Stimulated activated memory B cell treated with anti-CD40 and anti-IgM and Interleukin-4, amounts not matched to agents 10 μg/mL and 1 μg/mL and 100 μg/mL, for 72 hours (primary cell): ENCODE measurements at places on chromosomes 13 and 19.

DNA sequence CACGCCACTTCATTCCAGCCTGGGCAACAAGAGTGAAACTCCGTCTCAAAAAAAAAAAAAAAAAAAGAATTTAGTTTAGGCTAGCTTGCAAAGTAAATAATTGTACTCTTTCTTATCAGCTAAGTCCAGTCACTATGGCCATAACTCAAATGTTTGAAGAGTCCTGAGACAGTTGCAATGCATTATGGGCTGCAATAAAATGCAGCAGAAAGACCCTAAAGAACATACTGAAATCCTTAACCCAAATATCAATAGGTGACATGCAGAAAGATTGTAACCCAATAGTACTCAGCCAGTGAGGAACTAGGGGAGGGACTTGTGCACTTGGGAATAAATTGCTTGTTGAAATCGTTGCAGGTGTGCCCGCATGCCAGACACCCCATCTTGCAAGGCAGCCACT, 20.9 kb upstream of the FFAR2 start:
- ATAC-seq, result no peak

GRCh38 chr13:66273011-66273410, 957.1 kb downstream of the PCDH9 start:
- ATAC-seq, result no peak

- ATAC-seq, result no peak
These were observed 88.9 kb upstream of the RNF113B start for GRCh38 chr13:98265692-98266551.

- no peak for ATAC-seq
These were observed 35.5 kb downstream of the TMED1 start for GRCh38 chr19:10800488-10800887.

- no peak for ATAC-seq
These were observed 48.6 kb downstream of the PEPD start for GRCh38 chr19:33472691-33473652.

- no peak for ATAC-seq
These were observed 49.4 kb downstream of the F2RL3 start for GRCh38 chr19:16938211-16938610.
